ENCODE measurements at places on chromosomes 3 and 15.

DNA sequence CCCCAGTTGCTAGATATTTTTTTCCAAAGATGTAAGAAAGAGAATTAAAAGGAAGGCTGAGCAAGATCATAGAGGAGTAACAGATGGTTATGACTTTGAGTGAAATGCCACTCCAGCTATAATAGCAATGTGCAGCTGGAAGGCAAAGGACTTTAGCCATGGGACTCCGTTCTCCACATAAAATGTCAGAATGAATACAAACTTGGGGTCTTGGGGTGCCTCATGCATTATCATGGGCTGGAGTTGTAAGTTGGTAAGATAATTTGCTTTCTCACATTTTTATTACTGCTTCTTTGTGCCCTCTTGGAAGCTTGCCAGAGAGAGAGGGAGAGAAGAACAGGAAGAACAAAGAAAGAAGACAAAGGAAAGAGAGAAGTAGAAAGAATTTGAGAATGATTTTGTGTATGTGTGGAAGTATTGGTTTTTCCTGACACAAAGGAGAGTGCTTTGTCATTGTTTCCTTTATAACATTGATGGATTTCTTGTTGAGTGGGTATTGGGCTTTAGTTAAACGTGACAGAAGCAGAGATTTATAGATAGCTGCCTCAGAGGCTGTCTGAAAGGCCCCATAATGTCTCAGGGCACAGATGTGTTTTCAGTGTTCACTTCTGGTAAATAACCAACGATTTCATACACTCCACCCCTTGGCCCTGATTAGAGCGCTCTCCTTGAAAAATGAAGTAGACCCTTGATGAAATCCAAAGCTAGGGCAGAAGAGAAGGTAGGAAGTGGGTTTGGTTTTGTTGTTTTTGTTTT is 715.3 kb downstream of the NR2F2 start:
- no peak for DNase-seq

DNA sequence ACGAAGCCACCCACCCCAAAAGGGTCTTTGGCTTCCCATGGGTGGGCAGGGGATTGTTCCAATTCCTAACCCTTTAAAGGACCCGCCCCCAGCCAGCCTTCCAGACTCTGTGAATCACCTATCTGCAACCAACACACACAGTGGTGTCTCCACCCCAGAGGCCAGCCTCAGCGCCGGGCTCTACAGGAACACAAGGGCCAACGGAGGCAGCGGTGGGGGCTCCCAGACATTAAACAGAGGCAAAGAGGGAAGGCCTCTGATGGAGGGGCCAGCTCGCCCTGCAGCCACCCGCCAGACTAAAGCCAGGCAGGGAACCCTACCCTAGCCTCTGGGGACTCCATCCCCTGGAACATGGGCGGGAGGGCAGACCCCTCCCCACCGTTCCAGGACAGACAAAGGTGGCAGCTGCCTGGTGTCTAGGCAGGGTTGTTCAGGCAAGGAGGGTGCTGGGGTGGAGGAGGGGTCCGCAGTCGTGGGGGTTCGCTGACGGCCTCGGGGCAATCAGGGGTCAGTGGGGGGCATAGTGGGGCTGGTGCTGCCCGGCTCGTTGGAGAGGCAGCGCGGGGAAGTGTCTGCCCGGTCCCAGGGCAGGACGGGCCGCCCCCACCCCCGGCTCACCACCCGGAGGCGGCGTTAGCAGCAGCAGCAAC is 448 bp downstream of the SHISA5 start:
- no peak for DNase-seq

GRCh38 chr15:29773816-29774215 is 48.5 kb downstream of the TJP1 start:
- DNase-seq, result no peak

- no peak for DNase-seq
Observed at GRCh38 chr3:172799246-172799645, 48.7 kb downstream of the ECT2 start.

GRCh38 chr3:161371441-161372320 is at the start of gene SPTSSB:
TSS of gene SPTSSB (minus strand) at chr3:161371517. CDS start at chr3:161346323, 25,194 bp downstream.
- no peak for DNase-seq

DNA sequence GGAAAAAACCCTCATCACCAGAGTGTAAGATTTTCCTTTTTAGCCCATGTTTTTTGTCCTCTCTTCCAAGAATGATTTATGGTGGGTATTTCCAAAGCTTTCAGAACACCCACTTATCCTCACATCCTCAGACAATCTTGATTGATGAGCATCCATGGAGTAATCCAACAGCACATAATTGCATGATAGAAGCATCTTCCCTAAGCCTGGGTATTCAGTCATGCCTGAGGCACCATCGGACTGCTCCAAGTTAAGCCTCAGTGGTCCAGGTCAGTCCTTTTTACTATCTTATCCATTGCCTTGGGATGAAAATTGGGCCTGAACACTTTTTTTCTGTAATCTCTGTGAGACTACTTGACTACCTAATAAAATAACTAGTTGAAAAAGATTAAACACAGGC is 676.0 kb upstream of the SEMA6D start:
- DNase-seq, result no peak

DNA sequence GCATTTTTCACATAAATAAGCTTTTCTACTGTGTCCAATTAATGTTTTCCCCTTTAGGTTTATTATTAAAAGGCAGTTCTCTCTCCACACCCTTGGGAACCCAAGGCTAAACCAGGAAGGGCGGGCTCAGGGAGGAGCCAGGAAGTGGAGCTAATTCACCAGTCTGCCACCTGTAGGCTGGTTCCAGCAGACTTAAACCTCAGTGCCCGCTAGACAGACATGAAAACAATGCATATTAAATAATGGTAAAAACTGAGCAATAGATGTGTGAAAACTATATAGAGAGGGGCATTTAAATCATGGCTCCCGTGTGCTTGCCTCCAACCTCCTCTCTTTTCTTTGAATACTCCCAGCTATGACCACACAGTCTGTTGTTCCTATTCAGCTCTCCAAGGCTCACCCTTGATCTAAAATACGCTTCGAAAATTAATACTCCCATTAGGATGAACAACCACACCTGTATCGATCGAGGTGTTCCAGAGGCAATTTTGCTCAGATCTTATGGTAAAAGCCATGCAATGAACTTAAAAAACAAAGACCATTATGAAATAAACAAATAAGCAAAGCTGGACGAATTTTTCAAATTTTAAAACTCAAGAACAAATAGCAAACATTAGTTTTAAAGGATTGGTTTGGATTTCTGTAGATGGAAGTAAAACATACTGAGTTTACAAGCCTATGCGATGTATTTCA is 253.3 kb downstream of the TJP1 start:
- DNase-seq, result no peak

- no peak for DNase-seq
Observed at GRCh38 chr3:12818773-12819172, 22.3 kb downstream of the CAND2 start.

DNA sequence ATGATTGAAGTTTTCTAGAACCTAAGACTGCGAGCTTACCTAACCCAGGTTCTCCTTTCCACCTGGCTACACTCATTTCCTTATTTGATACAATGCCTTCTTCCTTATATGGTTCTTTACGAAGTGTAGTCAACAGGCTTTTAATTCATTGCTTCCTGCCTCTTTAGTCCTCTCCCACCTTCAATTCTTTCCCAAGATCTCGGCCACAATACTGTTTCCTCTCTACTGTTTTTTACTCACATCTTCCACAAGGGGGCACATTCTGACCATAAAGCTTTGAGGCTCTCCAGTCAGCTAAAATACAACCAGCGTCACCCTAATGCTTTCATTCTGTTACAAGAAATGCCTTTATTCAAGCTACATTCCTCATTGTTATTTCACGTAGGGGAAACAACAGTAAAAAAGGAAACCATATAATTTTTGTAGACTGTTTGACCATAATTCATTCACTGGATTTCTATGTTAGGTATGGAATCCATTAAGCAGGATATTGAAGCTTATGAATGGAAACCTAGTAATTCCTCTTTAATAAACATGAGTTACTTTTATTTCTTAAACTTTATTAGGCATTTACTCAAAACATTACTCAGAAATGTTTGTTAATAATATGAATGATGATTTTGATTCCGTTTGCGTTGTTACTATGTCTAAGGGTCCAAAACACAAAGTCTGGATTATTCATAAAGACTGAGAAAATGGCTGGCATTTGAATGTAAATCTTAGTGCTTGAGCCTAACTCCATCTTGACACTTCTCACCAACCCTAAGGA is 29.5 kb upstream of the VEPH1 start:
- DNase-seq, result peak; percentile 92

DNA sequence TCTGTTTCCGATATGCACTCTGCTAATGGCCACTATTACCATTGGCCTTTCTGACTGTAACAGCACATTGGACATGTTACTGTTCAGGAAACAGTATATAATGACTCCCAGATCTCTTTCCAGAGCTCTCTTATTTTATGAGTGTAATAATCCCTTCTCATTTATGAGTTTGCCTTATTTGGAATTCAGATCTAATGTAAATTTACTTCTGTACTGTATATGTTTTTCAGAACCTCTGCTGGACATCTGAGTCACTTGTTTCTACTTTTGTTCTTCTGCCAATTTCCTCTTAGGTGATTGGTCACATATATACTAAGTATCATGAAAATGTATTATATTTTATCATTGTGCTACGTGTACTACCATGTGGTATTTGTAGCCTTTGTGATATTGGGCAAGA is 30.5 kb downstream of the RSRC1 start:
- DNase-seq, result no peak

DNA sequence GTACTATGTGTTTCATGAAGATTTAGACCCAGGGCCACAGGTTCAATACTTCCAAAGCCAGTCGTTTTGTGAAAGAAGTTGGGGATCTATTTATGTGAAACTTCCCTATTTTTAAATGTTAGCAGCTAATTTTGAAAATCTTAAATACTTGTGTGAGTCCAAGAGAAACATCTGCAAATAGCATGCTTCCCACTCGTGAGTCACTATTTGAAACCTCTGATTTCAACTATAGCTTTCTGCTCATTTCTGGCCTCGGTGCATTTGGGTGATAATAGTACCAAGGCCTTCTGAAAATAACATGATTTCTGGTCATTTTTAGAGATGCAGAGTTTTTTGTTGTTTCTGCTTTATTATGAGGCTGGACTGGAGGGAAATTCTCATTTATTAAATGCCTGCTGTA is 110.0 kb downstream of the OPA1 start:
- no peak for DNase-seq
